Dorsolateral prefrontal cortex (tissue), 122 donors: ENCODE measurements at places on chromosomes 5 and 9. TPM values are rescaled to one million over a fixed set of nuclear protein-coding genes. Genes with fewer than 3 reads are reported as not detected.

The FIBCD1 gene
- total RNA-seq: 0.62 TPM

The ZNF79 gene
- total RNA-seq: 11.1 TPM

The SMIM33 gene
- not detected for total RNA-seq

DNA sequence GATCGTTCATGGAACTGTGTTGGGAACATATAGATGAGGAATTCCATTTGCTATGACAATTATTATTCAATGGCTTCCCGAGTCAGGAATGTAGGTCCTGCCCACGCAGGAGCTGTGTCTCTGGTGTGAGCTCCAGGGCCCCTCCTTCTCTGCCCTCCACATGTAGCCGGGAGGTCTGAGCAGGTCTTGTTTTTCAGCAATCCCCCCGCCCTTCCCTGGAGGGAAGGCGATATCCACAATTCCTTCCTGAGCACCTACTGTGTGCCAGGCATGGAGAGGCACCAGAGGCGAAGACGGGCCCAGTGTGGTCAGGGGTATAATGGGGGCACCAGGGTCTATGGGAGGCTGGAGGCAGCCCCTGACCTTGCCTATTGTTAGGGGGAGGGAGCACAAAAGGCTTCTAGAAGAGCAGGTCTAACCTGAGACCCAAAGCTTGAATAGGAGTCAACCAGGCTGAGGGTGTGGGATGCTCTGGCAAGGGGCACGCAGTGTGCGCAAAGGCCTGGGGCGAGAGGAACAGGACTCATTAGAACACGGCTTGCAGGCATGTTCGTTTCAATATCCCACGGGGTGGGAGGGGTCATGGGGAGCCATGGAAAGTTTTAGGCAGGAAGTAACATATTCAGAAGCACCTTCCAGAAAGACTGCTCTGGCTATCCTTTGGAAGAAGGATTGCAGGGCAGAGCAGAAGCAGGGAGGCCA is 154.9 kb downstream of the C9orf50 start:
- DNase-seq: no peak

DNA sequence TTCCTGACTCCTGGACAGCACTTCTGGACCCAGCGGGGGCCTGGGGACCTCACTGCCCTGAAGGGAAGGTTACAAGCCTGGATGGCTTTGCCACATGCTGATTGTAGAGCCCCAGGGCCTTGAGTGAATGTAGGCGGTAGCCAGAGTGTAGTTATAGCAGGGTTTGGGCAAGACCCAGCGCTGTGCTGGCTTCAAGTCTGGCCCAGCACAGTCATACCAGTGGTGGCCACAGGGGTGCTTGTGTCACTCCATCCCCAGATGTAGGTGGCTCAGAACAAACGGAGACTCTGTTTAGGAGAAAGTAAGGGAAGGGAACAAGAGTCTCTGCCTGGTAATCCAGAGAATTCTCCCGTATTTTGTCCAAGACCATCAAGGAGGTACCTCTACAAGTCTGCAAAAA is 84.6 kb downstream of the STARD4 start:
- DNase-seq: no peak

- DNase-seq: no peak
Observed at GRCh38 chr9:112725961-112726360, 8.0 kb upstream of the INIP start.

DNA sequence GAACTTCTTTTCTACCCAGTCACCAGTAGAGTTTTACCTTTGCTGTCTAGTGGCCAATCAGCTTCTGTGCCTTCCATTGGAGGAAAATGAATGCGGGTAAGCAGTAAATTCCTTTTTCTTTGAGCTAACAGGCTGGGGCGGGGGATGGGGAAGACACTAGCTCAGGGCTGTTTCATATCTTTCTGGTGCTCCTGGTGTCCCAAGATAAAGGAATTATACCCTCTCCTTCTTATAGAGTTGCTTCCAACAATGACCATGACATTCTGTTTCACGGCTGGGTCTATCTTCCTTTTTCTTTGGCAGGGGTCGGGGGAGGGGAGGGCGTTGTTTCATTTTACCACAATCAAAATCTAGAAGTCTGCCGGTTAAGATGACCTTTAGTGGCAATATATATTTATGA is 51.2 kb upstream of the RPS23 start:
- no peak for DNase-seq

DNA sequence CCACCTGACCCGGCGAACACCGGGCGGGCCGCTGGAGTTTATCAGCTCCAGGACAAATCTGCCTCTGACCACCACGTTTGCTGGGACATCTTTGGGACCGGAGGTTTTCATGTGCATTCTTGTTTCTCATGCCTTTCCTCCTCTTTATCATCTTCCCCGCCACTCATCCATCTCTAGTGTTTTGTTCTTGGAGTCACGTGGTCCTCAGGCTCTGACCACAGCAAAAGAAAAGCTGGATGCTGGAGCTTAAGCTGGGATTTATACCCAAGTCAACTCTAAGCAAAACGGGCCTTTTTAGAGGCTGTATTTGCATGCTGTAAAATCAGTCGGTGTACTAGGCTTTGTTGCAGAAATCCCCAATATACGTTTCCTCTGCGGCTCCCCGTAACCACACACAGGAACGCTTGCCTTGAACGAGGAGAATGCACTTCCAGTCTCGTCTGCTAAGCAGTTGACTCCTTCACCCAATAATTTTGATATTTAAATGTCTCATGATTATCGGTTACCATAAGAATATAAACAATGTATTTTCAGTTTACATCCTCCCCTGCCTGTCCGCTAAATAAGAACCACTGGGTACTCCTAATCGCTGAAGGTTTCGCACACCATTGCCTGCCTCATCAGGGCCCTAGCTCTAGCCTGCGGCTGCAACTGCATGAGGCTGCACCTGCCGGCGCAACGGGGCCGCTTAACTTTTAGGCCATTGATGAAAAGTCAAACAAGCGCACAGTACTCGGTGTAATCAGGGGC is 560 bp upstream of the NDUFS6 start:
- DNase-seq: no peak

GRCh38 chr9:99822806-99823591 is 1.3 kb downstream of the NR4A3 start:
- DNase-seq: no peak

DNA sequence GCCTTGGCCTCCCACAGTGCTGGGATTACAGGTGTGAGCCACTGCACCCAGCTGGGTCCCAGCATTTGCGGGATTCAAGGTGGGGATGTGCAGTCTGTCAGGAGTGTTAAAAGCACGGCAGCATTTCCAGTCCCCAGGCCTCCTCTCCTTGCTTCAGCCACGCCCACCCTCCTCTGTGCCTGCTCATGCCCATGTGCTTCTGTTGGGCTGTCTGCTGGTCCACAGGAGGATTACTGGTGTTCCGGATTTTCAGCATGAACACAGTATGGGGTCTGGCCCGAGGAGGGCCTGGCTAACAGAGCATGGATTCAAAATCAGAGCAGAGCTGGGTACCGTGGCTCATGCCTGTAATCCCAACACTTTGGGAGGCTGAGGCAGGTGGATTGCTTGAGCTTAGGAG is 5.5 kb downstream of the ARRDC1 start:
- no peak for DNase-seq
